ENCODE measurements at places on chromosomes 3 and 15.

DNA sequence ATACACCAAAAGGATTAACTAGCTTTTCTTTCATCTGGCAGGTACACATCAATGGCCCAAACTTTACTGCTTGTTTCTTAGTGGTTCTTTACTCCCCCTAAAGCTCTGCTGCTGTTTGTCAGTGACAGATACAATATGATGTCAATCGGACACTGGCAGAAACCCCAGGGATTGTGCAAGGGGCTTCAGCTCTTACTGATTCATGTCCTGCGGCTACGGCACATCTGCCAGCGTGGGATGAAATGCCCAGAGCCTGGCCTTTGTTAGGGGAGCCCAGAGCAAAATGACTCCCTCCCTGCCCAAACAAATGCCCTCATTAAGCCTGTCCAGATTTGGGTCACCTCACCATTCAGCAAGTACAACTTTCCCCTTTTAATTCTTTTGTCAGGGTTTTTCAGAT, 28.3 kb downstream of the SRP14 start:
- DNase-seq = no peak

DNA sequence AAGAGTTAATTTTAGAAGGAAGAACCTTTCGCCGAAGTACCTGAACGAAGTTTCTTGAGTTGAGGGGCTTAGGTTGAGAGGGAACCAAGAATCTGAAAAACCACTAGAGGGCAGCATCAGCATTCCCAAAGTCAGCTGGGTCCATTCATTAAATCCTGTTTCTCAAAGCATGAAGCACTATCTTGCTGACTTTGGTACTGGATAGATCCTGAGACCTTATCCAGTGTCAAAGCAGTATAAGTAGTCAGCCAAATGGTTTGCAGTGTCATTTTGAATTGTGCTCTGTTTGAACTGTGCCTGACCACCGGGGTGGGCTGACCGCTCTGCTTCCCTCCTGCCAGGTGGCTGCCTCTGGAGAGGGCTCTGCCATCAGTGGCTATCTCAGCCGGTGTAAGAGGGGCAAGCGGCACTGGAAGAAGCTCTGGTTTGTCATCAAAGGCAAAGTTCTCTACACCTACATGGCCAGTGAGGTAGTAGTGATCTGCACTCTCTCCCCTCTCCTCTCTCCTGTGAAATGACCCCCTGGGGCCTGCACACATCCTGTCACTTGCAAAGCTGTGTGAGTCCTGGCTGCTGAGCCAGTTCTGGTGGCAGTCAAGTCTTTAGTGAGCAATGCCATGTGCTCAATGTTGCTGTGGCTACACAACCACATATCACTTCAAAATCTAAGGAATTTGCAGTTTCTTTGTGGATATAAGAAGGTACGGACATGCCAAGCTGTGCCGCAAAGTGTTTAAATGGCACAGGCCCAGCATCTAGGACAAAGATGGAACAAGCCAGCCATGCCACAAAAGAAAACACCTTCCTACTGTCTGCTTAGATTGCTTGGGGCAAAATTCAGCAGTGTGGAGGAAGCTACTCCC, 21.4 kb upstream of the NR2C2 start:
- peak; percentile 78 for DNase-seq

DNA sequence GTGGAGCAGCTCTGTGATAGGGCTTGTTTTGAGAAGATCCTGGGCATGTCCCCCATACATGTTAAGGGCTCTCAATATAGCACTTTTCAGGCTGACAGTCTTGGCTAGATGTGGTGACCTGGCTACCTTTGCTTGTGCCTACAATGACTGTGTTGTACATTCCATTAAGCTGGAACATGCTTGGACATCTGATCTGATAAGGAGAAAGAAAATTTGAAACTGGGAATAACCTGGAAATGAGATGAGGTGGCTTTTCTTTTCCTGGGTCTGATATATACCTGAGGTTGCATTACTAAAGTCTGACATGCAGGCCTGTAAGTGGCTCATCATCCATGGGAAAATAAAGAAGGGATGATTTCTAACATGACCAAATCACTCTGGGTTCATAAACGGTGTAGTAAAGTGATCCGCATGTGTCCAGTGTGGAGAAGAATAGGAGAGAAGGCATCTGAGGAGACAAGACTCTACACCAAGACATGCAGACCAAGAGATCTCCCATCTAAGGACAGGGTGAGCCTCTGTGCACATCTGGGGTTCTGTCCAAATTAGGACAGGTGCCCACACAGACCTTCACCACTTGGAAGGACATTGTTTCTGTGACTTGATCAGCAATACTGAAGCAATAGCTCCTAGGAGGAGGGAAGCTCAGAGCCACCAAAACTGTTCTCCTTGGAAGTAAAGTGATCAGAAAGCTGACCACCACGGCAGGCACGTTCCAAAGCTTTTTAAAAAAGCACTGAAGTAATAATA, 62.0 kb downstream of the KLHL6 start:
- DNase-seq = no peak

GRCh38 chr3:34305266-34305665, 506.8 kb downstream of the PDCD6IP start:
- no peak for DNase-seq

GRCh38 chr3:45225465-45226205, 452 bp downstream of the TMEM158 start:
- no peak for DNase-seq

DNA sequence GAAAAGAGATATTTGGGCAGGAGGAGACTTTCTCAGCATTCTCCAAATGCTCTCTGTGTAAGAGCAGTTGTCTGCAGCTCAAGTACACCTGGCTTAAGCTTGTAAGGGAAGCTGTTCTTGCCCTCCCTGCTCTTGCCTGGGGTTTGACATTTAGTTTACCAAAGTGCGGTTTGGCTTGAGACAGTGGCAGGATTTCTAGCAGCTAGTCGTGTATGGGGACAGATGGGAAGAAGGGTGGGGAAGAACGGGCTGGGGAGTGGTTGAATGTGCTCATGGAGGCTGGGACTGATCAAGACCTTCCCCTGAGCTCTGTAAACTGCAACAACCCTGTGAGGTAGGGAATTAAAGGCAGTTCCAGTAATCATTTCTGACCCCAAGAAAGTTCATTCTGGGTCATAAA, 39.8 kb downstream of the SQOR start:
- DNase-seq = no peak

GRCh38 chr15:80819001-80819400, 39.8 kb downstream of the CEMIP start:
- DNase-seq = peak; percentile 77

DNA sequence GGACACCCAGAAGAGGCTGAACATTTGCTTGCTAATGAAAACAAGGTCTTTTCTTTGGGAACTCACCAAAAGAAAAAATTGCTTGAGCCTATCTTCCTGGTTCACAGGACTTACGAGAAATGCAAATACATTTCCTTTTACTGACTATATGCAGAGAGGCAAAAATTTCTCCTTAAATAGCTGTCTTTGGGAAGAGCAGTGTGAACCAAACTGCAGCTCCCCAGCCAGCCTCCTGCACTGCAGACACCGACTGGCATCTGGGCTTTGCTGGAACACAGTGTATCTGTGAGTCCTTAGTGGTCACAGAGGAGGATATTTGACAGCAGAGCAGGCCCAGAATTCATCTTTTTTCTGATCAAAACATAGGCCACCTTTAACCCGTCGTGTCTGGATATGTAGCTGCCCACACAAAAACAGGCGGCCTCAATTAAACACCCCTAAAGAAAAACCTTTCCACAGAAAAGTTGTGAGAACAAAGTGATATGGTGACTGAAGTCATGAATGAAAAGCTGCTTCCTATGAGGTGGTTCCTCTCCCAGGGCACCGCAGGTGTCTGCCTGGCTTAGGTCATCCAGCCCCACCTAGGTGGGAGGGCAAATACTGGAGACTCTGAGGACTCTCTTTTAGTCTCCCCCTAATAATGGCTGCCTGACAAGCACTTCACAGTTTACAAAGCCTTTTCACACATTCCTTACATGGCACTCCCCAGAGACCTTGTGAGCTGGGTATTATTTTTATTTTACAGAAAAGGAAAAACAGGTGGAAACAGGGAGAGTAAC, 46.1 kb upstream of the TMEM158 start:
- DNase-seq = no peak

- no peak for DNase-seq
Observed at GRCh38 chr3:108130236-108130635, 39.4 kb upstream of the CD47 start.

GRCh38 chr3:130973406-130973805, 53.2 kb downstream of the ASTE1 start:
- DNase-seq = no peak

DNA sequence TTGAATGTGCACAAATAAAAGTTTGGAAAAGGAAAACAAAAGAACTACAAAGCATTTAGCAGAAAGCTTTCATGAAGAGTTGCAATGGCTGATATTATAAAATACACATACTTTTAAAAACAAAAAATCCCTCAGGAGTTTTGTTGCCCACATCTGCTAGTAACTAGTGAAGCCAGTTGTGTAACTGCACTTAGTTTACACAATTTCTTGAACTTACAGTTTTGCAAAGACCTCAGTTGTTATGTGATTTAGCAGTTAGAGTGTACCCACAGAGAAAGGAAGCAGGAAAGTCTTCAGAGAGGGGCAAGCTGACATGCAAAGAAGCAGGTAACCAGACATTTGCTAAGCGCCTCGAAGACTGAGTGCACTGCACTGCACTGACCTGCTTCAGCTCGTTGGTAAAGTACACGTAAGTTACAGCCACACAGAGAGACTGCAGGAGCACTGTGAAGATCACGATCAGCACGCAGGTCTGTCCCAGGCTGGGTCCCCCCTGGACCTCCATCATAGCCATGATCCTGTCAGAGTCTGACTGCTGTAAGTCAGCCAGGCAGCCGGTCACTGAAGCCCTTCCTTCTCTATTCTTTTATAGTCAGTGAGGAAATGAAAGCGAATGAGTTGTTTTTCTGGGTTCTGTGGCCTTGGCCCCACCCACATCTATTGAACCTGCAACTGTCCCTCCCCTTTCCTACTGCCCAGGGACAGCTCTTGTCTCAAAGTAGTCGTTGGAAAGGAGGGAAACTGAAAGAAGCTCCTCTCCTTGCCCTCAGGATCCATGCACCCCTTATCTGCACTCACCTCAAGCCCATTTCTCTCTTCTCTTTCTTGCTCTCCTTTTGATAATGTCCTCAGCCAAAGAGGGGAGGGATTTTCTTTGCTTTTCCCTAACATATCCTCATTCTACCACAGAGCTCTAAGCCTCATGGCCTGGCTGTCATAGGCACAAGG, at the start of gene TNFSF10:
Gene TNFSF10, minus strand, starts transcription at position 560 of the 948 bp plus-strand sequence. Its CDS starts 46 bp downstream, at position 514.
- no peak for DNase-seq

DNA sequence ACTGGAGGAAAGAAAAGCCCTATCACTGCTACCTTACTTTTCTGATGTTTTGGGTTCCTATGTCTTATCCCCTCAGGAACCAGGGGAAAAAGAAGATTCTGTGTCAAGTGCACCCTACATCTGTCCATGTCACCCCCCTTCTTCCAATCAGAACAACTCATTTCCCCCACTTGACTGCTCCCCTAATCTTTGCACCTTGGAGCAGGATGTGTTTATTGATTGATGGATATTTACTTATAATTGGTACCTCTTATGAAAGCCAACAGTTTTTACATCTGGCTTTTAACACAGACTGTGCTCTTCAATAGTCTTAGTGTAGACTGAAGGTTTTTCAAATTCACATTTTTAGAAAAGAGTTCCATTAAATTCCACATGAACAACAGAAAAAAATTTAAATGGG, 33.3 kb downstream of the LIPC start:
- DNase-seq = no peak

DNA sequence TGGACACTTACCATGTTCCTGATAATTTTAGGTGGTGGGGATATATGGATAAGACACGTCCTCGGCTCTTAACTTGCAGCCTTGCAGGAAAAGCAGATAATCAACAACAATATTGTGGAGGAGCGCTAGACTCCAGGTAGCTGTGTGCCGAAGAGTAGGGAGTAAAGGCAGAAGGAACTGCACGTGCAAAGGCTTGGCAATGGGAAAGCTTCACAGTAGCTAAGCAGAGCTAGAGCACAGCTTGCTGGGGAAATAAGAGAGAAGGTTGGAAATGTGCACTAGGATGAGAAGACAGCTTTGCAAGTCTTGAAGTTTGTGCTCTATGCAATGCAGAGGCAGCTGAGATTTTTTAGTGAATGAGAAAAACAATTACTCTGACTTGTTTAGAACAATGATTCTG, 12.4 kb downstream of the PSMA4 start:
- DNase-seq = peak; percentile 42

DNA sequence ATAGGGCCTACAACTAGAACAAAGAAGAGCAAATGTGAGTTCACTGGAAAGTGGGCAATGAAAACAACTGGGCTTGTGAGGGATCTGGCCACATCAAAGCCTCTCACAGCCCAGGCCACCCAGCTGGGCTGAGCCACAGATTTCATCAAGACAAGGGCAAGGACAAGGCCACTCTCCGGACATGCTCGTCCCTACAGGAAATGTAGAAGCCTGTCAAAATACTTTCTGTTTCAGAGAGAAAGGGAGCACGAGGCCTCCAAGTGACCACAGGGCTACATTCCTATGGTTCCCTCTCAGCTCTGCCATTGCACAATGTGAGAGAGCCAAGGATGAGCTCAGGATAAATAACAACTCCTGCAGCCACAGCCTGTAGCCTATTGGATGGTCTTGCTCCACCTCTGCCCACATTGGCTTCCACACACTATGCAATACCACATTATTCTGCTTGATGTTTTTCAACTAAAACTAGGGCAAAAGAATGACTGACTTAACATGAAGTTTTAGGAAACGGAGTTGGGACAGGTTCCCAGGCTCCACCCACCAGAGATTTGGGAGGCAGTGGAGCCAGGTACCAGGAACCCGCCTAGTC, 12.1 kb downstream of the TBC1D2B start:
- no peak for DNase-seq

- no peak for DNase-seq
Observed at GRCh38 chr3:71984843-71985613, 200.1 kb upstream of the PROK2 start.

DNA sequence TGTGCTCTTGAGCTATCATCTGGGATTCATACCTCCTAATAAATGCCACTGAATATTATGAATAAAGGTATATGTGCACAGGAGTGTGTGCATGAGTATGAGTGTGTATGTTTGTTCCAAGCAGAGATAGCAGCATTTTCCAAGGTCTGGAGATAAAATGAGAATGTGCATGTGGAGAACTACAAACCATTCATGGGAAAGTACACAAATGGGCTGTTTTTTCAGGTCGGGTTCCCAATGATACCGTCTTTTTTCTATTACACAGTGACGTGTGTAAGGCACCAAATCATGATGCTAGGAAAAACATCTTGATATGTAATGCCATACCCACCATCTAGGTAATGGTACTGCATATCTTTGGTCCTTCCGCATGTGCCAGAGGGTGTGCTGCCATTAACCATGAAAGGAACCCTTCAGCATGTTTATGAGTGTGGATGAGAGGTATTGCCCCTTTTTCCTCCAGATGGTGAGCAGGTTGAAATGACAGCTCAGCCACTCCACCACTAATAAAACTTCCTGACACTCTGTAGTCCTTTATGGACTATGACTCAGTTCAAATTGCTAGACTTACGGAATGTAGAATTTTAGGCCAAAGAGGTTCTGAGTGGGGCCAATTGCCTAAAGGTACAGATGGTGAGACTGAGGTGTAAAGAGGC, 36.4 kb upstream of the COPB2 start:
- no peak for DNase-seq
